ENCODE measurements at places on chromosomes 7 and 10. TPM values are rescaled to one million over a fixed set of nuclear protein-coding genes. Genes with fewer than 3 reads are reported as not detected.

Gene OTUD1
- polyA plus RNA-seq = 25.6 TPM

Gene UPK3BL2
- polyA plus RNA-seq = 14.3 TPM

Gene ITGB8
- 39.6 TPM for polyA plus RNA-seq

Gene FAM24B
- 6.3 TPM for polyA plus RNA-seq

Gene GIGYF1
- polyA plus RNA-seq = 46.5 TPM

Gene SLC29A3
- polyA plus RNA-seq = 6.6 TPM

Gene HOXA7
- polyA plus RNA-seq = 31.4 TPM

Gene SLC35B4
- polyA plus RNA-seq = 30.1 TPM

Gene STRIP2
- 3.0 TPM for polyA plus RNA-seq
